Central memory CD4-positive, alpha-beta T cell (primary cell): ENCODE measurements at places on chromosomes 5 and 9.

DNA sequence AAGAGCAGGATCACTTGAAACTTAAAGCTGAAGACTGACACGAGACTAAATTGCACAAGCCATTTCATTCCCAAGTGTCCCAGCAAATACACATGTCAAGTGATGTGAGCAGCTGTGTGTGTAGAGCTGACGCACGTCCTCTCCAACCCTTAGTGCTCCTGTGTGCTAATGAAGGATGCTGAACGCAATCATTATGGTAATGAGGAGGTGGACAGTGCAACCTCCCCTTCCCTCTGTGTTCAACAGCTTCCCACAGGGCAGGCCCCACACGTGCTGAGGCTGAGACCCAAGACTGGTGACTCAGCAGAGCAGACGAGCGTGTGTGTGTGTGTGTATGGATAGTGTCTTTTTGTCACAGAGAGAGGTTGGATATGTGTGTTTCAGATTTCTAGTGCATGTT lies 702.1 kb downstream of the SEMA5A start:
- DNase-seq, result no peak

DNA sequence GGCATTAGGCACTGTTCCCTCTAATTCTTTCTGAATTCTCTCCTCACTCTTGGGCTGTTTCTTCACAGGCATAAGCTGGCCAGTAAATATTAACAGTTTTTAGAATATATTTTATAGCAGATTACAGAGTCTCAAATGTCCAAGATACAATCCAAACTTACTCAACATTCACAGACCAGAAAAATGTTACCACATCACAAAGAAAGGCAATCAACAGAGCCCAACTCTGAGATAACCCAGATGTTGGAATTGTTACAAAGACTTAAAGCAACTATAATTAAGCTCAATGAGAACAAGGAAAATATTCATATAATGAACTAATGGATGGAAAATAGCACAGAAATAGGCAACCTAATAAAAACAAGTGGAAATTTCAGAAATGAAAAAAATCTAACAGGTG lies 401.1 kb upstream of the RGMB start:
- no peak for DNase-seq

- no peak for DNase-seq
These were observed 1991.3 kb upstream of the C9orf72 start for GRCh38 chr9:29564564-29564963.

DNA sequence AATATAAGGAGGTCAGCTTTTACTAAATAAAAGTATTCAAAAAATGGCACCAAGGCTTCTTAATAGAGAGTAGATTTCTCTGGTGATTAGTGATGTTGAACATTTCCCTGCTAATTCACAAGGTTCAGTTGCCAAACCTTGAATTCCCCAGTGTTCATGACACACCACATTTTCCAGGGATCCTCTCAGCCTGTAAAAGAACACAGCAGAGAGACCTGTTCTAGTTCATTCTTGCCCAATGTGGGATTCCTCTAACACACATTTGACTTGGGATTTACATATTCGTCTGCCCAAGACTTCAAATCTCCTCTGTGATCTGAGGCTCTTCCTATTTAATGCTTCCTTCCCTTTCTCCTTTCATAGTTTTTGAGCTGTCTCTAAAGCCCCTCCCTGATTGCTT lies 273.2 kb upstream of the CDH9 start:
- DNase-seq, result no peak

DNA sequence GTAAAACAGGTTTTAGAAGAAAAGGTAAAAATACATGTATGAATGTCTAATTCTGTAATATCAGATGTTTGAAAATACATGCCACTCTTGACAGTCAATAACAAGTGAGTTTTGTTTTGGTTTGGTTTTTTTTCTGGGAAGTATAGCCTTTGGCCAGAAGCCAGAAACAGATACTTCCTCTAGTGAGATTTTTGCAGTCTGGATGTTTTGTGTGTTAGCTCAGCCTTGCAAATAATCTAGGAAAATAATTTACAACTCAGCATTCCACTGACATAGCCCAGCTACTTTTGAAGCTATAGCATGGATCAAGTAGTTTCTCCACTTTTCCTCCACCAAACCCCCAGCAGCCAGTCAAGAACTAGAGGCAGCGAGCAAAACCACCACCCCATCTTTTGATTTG lies 56.7 kb downstream of the SLC1A1 start:
- DNase-seq, result no peak

GRCh38 chr9:83327323-83327722 lies 210.9 kb downstream of the FRMD3 start:
- DNase-seq, result no peak

GRCh38 chr5:97676608-97677007 lies 493.6 kb upstream of the RIOK2 start:
- no peak for DNase-seq

- DNase-seq, result no peak
These were observed 138.0 kb upstream of the ZNF366 start for GRCh38 chr5:72645064-72645846.

DNA sequence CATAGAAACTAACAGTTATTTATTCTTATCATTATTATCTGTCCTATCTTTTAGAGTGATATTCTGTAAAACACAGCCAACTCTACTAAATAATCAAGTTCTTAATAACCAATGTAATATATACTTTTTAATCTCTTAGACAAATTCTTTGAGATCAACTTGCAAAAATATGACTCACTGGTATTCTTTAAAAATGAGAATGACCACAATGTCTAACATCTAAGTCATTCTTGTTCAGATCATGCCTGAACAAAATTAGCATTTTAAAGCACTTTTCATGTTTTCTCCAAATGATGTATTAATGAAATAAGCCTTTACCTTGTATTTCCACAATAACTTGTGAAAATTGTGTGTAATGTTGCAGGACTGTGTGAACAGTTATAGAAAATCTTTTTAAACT lies 356.9 kb upstream of the RGMB start:
- no peak for DNase-seq

GRCh38 chr9:72855890-72856523 lies 96.8 kb downstream of the ALDH1A1 start:
- no peak for DNase-seq

GRCh38 chr9:109799141-109799540 lies 19.1 kb downstream of the PALM2AKAP2 start:
- no peak for DNase-seq

DNA sequence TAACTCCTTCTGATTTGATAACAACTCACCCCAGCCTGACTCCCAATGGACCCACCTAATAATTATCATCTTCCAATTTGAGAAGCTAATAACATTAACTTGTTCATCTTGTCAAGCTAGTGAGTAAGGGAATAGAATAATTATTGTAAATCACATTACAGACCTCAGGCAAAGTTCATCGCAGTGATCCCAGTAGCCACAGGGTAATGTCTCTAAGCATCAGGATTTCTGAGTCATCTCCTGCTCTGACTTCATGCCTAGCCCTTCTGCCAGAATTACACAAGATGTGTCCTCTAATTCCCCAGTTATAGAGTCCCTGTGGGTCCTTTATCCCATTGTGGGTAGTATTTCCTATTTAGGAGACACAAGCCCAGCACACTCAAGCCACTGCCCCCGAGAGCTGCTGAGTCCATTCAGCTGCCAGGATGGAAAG lies 365.7 kb downstream of the DEPDC1B start:
- DNase-seq, result no peak

DNA sequence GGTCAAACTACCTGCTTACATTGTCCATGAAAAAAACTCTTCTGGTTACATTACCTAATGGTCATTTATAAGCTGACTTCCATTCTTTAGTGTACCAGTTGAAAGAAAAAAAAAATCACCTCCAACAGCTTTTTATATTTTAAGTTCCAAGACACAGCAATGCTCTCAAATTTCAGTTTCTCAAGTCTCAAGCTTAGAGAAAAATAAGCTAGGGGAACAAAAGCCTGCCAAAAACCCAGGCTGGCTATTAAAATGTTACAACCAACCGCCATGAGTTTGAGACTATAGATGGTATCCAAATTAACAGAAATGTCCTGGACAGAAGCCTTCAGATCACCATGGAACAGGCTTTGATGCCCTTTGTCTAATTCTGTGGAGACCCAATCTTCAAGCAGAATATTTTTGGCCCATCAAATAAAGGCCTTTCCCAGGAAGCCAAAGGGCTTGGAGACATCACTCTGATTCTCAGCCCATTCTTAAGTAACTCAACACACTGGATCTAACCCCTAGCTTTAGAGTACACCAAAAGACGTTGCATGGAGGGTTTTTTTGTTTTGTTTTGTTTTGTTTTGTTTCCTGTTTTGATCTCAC lies 343.7 kb downstream of the GLIS3 start:
- DNase-seq, result no peak

- no peak for DNase-seq
These were observed 2.6 kb downstream of the NFIB start for GRCh38 chr9:14311171-14311949.

- DNase-seq, result no peak
These were observed 23.2 kb downstream of the RAB3C start for GRCh38 chr5:58606064-58606463.

- no peak for DNase-seq
These were observed 105.0 kb downstream of the MAPKAP1 start for GRCh38 chr9:125601961-125602360.

DNA sequence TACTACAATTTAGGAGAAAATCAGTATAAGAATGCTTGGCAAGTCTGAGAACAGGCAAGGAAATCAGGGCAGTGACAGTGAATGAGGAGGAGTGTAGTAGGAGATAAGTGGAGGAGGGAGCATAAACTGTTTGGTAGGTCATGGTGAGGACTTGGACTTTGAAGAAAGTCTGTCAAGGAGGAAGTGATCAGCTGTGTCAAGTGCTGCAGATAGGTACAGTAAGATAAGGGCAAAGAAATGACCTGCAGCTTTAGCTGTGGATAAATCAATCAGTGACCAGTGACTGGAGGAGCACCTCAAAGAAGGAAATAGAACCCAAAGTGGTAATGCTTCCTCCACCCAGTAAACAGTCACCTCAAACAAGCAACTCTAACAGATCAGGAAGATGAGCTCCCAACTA lies 106.3 kb downstream of the RAPGEF6 start:
- no peak for DNase-seq

GRCh38 chr5:92801911-92802310 lies 779.1 kb downstream of the NR2F1-AS1 start:
- DNase-seq, result no peak

GRCh38 chr9:127566351-127567001 lies 45.6 kb upstream of the STXBP1 start:
- DNase-seq, result no peak

GRCh38 chr5:130110328-130110727 lies 206.1 kb downstream of the CHSY3 start:
- no peak for DNase-seq

DNA sequence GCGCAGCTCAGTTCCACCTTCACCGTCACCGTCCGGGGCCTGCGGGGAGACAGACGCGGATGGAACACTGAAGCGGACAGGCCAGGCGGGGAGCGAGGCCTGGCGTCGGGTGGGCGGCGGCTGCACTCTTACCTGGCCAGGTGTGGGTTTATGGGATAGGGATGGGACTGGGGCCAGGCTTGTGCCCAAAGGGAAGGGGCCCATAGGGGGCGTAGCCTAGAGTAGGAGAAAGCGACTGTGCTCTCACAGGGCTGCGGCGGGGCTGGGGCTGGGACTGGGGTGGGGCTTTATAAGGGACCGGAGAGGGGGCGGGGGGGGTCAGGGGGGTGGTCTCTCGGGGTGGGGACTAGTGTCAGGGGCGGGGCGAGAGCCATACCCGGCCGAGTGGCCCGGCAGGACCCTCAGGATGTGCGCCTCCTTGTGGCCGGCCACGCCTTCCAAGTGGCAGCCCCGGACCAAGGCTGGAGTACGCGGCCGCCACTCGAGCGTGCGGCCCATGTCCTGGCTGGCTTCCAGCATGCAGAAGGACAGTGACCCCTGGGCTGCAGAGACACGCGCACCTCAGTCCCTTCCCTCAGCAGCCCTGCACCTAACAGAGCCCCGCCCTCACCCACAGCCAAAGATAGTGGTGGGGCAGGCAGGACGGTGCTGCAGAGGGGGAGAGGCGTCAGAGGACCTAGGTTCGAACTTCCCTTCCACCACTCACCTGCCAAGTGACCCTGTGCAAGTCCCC lies 22.8 kb downstream of the FPGS start:
- no peak for DNase-seq

DNA sequence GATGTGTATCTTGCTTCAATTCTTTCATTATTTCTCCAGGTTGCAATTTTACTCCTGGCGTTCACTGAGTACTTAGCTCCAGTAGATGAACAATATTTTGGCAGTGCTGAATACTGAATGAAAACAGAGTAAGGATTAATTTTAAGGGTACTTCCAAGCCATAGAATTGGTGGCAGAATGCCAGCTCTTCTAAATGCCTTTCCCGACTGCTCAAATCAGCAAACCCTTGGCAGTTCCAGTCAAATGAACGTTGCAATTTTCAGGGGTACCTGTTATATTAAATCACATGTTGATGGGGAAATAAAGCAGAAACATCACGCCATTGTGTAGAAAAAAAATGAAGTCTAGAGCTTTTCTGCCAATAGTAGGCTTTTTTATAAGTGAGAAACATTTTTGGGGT lies 282.4 kb upstream of the RPS23 start:
- DNase-seq, result no peak

GRCh38 chr5:126542441-126542840 lies 52.6 kb downstream of the ALDH7A1 start:
- DNase-seq, result no peak

DNA sequence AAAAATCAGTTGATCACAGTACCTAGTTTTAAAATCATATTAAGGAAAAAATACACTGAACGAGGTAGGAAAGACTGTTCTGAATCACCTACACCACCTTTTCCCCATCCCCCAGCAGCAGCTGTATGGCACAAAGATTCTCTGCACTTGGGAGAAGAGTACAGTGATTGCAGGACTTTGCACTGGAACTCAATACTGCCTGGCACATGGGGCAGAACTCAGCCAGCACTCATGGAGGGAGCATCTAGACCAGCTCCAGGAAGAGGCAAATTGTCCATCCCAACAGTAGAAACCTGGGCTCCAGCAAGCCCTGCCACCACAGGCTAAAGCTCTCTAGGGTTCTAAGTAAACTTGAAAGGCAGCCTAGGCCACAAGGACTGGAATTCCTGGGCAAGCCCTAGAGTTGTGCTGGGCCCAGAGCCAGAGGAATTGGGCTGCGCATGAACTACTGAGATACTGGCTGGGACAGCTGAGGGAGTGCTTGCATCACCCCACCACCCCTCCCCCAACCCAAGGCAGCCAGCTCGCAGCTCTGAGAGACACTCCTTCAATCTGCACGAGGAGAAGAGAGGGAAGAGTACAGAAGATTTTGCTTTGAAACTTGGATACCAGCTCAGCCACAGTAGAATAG lies 654.4 kb upstream of the CDH6 start:
- DNase-seq, result no peak

- DNase-seq, result no peak
These were observed 9.8 kb downstream of the LURAP1L start for GRCh38 chr9:12784461-12785259.

DNA sequence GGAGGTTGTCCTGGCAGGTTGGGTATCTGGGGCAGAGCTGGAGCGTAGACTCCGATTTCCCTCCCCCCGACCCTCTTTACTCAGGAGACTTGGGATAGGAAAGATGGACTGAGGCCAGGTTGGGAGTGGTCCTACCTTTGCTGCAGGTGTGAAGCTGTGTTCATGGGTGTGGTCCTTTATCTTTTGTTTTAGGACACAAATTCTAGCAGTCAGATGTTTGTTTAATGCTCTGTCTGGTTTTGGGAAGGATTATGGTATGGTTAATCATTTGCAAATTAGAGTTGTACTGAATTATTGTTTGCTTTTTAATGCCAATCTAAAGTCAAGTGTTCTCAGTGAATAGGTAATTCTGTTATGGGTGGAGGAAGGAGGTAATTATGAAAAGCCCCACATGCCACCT lies 14.1 kb upstream of the FAM120AOS start:
- DNase-seq, result no peak

GRCh38 chr5:83277953-83278352 lies 193.6 kb upstream of the VCAN start:
- DNase-seq, result no peak
